ENCODE measurements at places on chromosomes 3 and 15. TPM values are rescaled to one million over a fixed set of nuclear protein-coding genes. Genes with fewer than 3 reads are reported as not detected.

- no peaks in the 10 kb centered on the region for H3K4me1 ChIP-seq
- H3K4me3 ChIP-seq: no peak overlapping the region
- no peak for DNase-seq
These were observed 25.5 kb downstream of the ABTB1 start for GRCh38 chr3:127698286-127698685.

DNA sequence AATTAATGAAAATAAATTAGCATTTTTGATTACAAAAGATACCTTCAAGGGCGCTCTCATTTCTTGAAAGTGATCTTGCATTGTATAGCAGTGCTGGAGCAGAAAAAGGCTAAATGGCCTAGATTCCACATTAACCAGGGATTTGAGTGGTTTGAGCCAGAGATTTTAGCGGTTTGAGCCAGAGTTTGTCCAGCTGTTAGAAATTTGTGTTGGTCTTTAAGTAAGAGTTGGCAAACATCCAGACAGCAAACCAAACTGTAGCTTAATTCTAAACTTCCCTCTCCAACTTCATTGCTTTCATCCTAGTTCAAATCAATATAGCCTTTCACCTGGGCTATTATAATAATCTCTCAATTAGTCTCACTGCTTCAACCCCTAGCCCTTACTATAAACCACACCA, 351.7 kb downstream of the IGSF11 start:
- H3K4me3 ChIP-seq: no peak overlapping the region
- H3K27me3 ChIP-seq: no peaks in the 10 kb centered on the region
- H3K27ac ChIP-seq: no peak overlapping the region
- DNase-seq: no peak

- H3K27me3 ChIP-seq: peaks cover 4% of the 10 kb centered on the region
- H3K27ac ChIP-seq: no peak overlapping the region
- no peak overlapping the region for H3K4me3 ChIP-seq
- DNase-seq: no peak
These were observed 90.7 kb downstream of the RTP4 start for GRCh38 chr3:187458921-187459320.

DNA sequence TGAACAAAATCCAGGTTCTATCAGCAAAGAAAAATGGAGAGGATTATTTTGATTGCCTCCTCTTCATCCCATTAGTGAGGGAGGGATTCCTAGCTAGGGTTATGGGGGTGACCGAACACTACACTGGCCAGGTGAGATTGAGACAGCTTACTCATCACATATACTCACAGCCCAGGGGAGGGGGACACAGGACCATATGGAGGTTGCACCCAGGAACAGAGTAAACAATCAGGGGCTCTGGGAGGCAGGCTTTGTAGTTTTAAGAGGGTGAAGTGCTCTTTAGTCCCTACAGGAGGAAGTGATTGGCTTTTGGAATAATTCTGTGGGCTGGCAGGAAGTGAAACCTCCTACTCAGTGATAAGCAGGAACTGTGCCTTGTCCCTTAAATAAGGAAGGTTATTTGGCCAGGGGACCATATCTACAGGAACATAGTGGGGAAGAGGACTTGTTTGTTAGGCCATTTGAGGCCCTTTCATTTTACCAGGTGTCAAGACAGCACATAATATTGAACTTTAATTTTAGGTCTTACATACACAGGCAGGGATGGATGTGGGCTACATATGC, 17.5 kb upstream of the KCTD6 start:
- no peak overlapping the region for H3K4me3 ChIP-seq
- H3K36me3 ChIP-seq: no peaks in the 10 kb centered on the region
- peaks cover 2% of the 10 kb centered on the region for H3K27me3 ChIP-seq
- H3K4me1 ChIP-seq: peaks cover 27% of the 10 kb centered on the region
- H3K27ac ChIP-seq: no peak overlapping the region

The C3orf49 gene
- not detected for total RNA-seq

- H3K36me3 ChIP-seq: no peaks in the 10 kb centered on the region
- no peaks in the 10 kb centered on the region for H3K4me1 ChIP-seq
- H3K27me3 ChIP-seq: no peaks in the 10 kb centered on the region
- no peak for DNase-seq
These were observed 344.6 kb downstream of the EPHA3 start for GRCh38 chr3:89452066-89452465.

DNA sequence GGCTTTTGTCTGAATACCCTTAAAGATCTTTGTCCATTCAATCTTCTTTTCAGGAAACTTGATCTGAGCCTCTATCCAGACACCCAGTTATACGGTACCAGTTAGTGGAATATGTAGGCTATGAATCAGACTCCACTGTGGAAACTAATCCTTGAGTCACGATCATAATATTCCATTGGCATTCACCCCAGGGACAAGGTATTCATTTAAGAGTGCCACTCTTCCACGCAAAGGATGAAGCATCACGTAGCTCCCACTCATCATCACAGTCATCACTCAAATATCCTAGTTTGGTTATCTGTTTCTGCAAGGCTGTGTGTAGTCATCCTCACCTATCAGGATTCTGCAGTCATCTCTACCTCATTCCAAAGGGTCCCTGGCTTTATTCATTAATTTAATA, 85.6 kb downstream of the NEDD4 start:
- no peaks in the 10 kb centered on the region for H3K27me3 ChIP-seq
- DNase-seq: no peak
- no peaks in the 10 kb centered on the region for H3K4me1 ChIP-seq
- H3K36me3 ChIP-seq: no peaks in the 10 kb centered on the region

DNA sequence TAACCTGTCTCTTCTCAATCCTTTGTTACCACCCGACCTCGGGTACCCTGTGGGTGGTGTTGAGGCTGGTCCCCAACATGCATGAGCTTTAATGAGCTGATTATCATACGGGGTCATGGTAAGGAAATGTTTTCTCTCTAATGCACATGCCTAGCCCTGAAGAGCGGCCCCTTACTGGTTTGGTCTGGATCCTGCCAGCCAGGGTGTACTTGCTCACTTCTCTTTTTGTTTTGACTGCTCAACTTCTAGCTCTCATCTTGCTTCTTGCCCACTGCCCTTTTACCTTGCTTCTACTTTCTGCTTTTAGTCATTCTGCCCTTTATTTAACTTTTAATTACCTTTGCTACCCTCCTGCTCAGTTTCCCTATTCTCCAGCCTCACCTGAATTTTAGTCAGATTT, 44.3 kb upstream of the ACAD9 start:
- no peak overlapping the region for H3K4me3 ChIP-seq
- no peaks in the 10 kb centered on the region for H3K4me1 ChIP-seq
- no peak for DNase-seq
- no peaks in the 10 kb centered on the region for H3K36me3 ChIP-seq

- no peaks in the 10 kb centered on the region for H3K36me3 ChIP-seq
- H3K4me1 ChIP-seq: no peaks in the 10 kb centered on the region
- no peak overlapping the region for H3K27ac ChIP-seq
- DNase-seq: no peak
- H3K27me3 ChIP-seq: no peaks in the 10 kb centered on the region
These were observed 136.9 kb downstream of the HCN4 start for GRCh38 chr15:73231661-73232419.

The ALPK3 gene
- total RNA-seq: 0.20 TPM

GRCh38 chr3:103167850-103168249, 733.0 kb downstream of the ZPLD1 start:
- no peaks in the 10 kb centered on the region for H3K4me1 ChIP-seq
- no peak overlapping the region for H3K27ac ChIP-seq
- H3K36me3 ChIP-seq: no peaks in the 10 kb centered on the region
- no peak overlapping the region for H3K4me3 ChIP-seq

GRCh38 chr15:88704791-88705768, 66.3 kb downstream of the ISG20 start:
- no peaks in the 10 kb centered on the region for H3K36me3 ChIP-seq
- no peak overlapping the region for H3K27ac ChIP-seq
- H3K27me3 ChIP-seq: peaks cover 42% of the 10 kb centered on the region
- H3K4me3 ChIP-seq: peak overlapping the region; percentile 47

The HRG gene
- not detected for total RNA-seq

The ZKSCAN7 gene
- total RNA-seq: 5.4 TPM

GRCh38 chr15:69532856-69533255, 80.2 kb downstream of the RPLP1 start:
- H3K27ac ChIP-seq: no peak overlapping the region
- H3K4me3 ChIP-seq: no peak overlapping the region
- H3K27me3 ChIP-seq: peaks cover 8% of the 10 kb centered on the region
- DNase-seq: no peak
- no peaks in the 10 kb centered on the region for H3K4me1 ChIP-seq

- no peak for DNase-seq
- H3K36me3 ChIP-seq: peaks cover 31% of the 10 kb centered on the region
- no peak overlapping the region for H3K4me3 ChIP-seq
- H3K4me1 ChIP-seq: peaks cover 20% of the 10 kb centered on the region
- H3K27me3 ChIP-seq: peaks cover 16% of the 10 kb centered on the region
These were observed 8.0 kb upstream of the SEMA3B start for GRCh38 chr3:50260942-50261441.

Data from T-cell (primary cell).